ENCODE measurements at places on chromosomes 1 and 21. TPM values are rescaled to one million over a fixed set of nuclear protein-coding genes. Genes with fewer than 3 reads are reported as not detected.

Gene VCAM1
- 0.03 TPM for total RNA-seq

Gene CR1L
- not detected for total RNA-seq

Gene EPHB2
- 32.6 TPM for total RNA-seq

Gene WNT3A
- total RNA-seq: not detected

Gene TNNI3K
- not detected for total RNA-seq

Gene HSD3B1
- not detected for total RNA-seq

Gene CFAP107
- total RNA-seq: not detected

Gene PRAMEF26
- not detected for total RNA-seq

Gene NCF2
- 1.1 TPM for total RNA-seq

Gene TDRD5
- total RNA-seq: 0.05 TPM

Gene GBP4
- total RNA-seq: not detected

Gene CLDN17
- not detected for total RNA-seq

Gene PLEKHN1
- 5.2 TPM for total RNA-seq
